ENCODE measurements at places on chromosomes 16 and 17.

GRCh38 chr17:80472996-80473395 is 3.4 kb downstream of the NPTX1 start:
- no peak for DNase-seq

- no peak for DNase-seq
Observed at GRCh38 chr17:30717291-30718098, 107.0 kb downstream of the CRLF3 start.

- no peak for DNase-seq
Observed at GRCh38 chr17:73013816-73014663, 78.4 kb downstream of the SLC39A11 start.

DNA sequence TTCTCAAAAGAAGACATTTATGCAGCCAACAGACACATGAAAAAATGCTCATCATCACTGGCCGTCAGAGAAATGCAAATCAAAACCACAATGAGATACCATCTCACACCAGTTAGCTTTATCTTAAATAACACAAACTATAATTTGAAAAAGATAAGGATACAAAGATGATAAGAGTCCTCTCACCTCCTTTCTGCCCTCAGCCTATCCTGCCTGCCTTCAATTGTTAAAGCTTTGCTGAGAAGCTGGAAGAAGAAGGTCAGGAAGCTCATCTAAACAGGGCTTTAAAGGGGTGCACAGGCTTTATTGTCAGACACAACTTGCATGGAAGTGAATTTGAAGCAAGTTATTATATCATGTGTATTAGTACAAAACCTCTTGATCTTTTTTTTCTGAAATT is 676.3 kb upstream of the GOT2 start:
- no peak for DNase-seq

- DNase-seq, result no peak
Observed at GRCh38 chr16:67843343-67843765, 1.2 kb downstream of the THAP11 start.

DNA sequence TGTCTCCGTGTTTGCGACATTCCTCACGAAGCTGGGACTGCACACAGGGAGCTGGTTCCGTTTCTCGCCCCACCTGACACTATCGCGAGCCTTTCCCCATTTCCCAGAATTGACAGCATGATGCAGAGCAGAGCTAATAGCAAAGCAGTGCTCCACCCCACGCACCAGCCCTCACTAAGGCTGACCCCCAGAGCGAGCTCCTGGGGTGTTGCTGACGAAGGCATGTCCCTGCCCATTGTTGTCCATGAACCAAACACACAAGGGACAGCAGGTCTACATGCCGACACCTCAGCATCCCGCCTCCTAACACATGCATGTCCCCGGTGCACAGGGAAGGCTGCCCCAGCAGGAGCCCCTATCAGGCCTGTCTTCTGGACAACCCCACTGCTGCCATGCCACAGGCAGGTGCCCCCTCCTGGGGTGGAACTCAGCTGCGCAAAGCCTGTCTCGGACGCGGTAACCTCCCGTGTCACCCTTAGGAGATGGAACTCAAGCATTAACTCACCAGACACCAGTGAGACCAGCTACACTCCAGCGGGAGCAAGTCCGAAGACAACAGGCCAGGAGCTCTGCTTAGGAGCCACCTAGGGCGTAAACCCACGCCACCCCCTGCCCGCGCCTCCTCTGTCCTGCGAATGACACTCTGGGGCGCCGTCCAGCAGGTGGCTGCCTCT is 16.9 kb upstream of the TRAP1 start:
- DNase-seq, result no peak

GRCh38 chr17:11551442-11551841 is 46.8 kb upstream of the DNAH9 start:
- no peak for DNase-seq

GRCh38 chr17:59387351-59388068 is 56.1 kb downstream of the YPEL2 start:
- DNase-seq, result no peak

DNA sequence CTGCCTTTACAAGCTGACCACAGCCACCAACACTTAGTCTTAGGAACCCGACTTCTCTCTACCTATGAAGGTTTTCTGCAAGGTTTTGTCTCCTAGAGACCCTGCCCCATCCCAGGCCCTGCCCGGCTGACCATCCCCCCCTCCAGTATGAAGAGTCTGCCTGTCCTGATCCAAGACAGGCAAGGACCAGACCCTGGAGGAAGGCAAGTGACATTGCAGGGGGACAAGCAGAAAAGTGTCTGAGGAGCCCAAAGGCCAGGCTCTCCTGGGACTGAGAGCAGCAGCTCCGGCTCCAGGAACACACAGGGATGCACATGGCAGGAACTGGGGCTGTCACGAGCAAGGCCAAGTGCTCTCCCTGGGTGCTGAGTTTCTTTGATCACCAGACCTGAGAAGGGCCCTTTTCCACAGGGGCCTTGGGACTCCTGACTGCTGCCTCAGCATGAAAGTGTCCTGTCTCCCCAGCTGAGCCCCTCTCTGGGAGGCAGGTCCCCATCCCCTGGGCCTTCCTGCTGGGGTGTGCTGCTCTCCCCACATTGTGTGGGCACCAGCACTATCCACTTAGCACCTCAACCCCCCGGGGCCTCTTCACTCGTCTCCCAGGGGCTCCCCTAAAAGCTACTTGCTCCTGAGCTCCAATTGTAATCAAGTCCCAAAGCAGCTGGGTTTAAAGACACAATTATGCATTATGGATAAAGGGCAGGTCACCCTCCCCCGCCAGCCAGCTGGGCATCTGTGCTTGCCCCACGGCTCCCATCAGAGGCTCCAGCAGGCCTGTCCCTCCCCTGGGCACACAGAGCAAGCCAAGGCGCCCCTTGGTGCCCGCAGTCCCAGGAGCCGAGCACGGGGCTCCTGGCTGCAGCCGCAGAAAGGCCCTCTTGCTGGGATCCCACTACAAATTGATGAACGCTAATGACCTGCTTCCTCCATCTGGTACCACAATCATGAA is 11.6 kb upstream of the CACNG4 start:
- no peak for DNase-seq

DNA sequence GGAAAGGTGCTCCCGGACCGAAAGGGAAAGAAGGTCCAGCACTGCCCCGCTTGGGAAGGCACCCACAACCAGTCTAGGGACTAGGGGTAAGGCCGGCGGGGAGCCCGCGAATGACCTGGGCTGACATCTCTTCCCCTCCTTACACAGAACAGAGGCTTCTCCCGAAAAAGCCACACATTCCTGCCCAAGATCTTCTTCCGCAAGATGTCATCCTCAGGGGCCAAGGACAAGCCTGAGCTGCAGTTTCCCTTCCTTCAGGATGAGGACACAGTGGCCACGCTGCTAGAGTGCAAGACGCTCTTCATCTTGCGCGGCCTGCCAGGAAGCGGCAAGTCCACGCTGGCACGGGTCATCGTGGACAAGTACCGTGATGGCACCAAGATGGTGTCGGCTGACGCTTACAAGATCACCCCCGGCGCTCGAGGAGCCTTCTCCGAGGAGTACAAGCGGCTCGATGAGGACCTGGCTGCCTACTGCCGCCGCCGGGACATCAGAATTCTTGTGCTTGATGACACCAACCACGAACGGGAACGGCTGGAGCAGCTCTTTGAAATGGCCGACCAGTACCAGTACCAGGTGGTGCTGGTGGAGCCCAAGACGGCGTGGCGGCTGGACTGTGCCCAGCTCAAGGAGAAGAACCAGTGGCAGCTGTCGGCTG is 1.5 kb downstream of the CNP start:
- DNase-seq, result no peak

DNA sequence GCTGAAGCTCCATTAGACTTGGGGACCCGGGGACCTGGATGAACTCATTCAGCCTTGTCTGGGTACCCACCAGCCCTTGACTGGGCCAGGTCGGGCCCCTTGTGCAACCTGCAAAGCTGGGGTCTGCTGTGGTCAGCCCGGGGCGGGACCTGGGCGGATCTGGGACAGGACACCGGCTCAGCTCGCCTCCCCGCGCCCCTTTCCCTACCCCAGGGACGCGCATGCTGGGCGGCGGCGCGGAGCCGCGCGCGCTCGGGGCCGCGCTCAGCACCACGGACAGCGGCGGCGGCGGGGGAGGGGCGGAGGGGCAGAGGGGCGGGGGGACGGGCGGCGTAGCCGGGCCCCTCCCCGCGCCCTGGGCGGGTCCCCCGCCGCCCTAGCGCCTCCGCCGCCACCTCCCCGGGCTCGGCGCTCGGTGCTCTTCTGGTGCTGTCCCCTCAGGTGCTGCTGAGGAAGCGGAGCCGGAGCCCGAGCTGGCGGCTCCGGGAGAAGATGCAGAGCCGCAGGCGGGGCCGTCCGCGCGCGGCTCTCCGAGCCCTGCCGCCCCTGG is 7.4 kb downstream of the ACD start:
- DNase-seq, result no peak

DNA sequence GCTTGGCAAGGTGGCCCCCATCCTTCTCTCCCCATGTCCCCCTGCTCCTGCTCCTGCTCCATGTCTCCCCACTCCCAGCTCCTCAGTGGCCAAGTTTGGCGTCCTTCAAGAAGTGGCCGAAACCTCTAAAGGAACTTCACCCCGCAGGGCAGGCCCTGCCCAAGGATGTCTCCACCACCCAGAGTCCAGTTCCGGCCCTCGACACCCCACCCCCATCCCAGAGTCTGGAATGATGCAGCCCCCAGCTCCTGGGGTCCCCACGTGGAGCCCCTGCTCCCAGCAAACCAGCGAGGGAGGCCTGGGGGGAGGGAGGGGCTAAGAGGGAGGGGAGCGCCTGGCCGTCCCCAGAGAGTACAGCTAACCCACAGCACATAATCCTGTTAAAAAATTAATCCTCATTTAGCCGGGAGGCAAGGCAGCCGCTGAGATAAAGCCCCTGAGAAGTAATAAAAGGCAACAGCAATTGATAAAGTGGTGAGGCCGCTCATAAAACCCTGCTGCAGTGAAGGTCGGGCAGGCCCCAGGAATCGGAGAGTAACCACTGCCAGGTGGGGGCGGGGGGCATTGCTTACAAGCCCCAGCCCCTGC is 9.9 kb upstream of the ENPP7 start:
- DNase-seq, result no peak

GRCh38 chr17:80316927-80317705 is 56.5 kb downstream of the RNF213 start:
- DNase-seq, result no peak

- DNase-seq, result peak; percentile 53
Observed at GRCh38 chr17:59840329-59841090, 52.2 kb downstream of the TUBD1 start.

- no peak for DNase-seq
Observed at GRCh38 chr16:3486506-3487215, 8.6 kb downstream of the C16orf90 start.

DNA sequence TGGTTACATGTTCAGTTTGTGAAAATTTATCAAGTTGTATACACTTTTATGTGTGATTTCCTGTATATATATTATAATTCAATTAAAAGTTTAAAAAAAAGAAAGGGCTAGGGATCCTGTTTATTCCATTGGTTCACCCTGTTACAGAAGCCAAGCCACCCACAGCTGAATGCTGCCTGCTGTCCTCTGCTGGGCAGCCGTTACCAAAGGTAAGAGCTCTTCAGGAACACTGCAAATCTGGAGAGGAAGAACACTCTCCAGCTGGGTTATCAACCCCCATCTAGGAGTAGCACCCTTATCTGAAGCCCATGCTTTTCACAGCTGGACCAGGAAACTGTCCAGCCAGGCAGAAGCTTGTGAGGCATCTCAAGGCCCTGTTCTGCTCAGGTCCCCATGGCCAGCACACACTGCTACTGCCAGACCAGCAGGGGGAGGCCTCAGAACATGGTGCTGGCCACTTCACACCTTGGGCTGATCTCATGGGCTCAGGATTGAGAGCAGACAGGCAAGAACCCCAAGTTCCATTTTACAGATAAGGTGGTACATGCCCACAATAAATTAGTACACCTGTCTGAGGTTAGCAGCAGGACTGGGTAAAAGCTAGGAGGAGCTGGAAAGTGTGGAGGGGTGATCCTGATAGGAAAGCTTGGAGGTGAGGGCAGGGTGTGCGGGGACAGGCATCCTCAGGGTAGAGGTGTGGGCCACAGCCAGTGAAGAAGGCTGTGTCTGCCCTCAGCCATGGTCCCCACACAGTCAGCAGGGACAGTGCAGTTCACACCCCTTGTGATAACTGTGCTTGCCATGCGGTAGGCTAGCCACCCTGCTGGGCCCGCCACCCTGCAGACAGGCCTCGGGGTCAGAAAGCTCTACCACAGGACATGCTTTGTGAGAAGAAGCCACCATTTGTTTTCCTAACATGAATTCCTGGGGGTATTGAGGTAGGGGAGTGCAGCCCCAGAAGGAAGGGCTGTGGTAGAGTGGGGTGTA is 54.3 kb upstream of the SREBF1 start:
- peak; percentile 41 for DNase-seq

DNA sequence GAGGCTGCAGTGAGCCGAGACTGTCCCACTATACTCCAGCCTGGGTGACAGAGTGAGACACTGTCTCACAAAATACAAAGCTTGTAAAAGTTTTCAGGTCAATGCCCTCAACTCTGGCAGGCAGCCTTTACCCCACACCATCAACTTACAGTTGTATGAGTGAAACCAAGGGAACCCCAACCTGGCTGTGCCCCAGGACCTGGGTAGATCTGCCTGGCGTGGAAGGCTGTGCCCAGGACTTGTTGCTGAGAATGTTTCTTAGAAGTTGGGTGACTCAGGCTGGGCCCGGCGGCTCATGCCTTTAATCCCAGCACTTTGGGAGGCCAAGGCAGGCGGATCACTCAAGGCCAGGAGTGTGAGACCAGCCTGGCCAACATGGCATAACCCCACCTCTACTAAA is 7.8 kb downstream of the CES3 start:
- no peak for DNase-seq

GRCh38 chr17:59329176-59330052 is 2.0 kb upstream of the YPEL2 start:
- peak; percentile 56 for DNase-seq

DNA sequence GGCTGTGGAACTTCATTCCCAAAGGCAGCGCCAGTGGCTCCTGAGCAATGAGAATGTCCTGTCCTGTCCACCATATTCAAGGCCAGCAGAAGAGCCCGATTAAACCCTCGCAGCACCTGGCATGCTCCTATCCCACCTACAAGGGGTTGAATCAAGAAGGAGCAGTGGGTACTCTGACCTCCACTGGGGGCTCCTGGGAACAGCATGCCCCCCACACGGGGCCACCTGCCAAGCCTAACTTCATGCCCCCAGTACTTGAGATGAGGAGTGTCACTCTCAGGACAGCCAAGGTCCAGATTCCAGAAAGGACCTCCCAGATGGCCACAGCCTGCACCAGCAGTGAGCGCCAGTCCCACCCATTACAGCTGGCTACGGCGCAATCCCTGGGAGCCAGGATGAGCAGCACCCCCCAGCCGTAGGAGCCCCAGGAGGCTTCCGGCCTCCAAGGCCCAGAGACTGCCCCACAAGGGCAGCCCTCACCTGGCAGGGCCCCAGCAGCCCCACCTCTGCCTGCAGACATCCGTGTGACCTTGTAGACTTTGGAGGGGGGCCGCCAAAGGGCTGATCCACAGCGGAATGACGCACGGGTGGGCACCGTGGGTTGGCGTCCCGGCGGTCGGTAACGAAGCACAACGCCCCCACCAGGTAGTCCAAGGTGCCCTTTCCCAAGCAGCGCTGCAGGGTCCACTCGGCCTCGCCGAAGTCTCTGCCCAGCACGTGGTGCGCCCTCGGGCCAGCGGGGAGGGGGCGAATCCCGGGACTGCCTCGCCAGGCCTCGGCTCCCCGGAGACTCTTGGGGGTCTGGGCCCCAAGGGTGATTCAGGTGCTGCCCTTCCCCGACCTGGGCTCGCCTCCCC is 1.0 kb upstream of the MPDU1 start:
- DNase-seq, result no peak

GRCh38 chr17:5027916-5028315 is 7.3 kb downstream of the SLC52A1 start:
- DNase-seq, result no peak
